DMS153 (cell line): ENCODE measurements at places on chromosomes 4 and X.

DNA sequence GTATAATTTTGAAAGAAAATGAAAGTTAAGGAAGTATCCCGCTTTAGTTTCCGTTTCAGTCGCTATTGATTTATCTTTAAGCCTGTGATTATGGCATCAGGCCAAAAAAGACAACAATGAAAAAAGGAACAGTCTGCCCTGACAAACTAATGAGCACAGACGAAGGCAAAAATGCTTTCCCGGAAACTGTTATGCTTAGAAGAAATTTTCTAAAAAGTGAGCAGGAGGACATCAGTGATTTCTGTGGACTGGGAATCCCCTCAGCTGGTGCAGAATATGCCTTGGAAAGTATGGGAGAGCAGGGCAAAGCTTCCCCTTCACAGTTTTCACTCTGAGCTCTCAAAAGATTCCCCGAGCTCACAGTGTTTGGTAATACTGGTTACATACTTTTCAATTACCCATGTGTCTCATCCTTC is 5.1 kb upstream of the CXCL10 start:
- no peak for DNase-seq

- no peak for DNase-seq
Observed at GRCh38 chr4:105306158-105306781, 159.6 kb downstream of the TET2 start.

GRCh38 chr4:112189754-112190153 is 41.8 kb upstream of the AP1AR start:
- no peak for DNase-seq

- DNase-seq = no peak
Observed at GRCh38 chrX:107686792-107687191, 58.5 kb downstream of the PRPS1 start.

GRCh38 chrX:17521871-17522693 is 147.1 kb downstream of the NHS start:
- DNase-seq = peak; percentile 28

DNA sequence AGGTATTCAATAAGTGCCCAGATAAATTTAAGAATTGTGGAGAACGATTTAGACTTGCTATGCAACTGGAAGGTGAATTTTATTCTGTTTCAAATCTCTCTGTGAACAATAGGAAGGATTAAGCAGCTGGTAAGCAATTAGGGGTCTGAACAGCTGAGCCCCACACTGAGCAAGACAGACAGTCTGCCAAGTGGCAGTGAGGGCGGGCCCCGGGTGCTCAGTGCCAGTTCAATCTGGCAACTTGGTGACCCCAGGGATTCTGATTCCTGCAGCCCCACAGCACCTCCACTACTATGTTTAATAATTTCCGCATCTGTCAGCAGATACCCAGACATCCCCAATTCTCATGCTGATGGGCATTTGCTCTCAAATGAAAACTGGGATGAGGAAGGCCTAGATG is 317.3 kb downstream of the PPP1R2C start:
- no peak for DNase-seq

- peak; percentile 77 for DNase-seq
Observed at GRCh38 chr4:23889814-23890341, at the start of gene PPARGC1A. TSS of gene PPARGC1A (minus strand) at chr4:23890047. CDS start at chr4:23889957, 90 bp downstream.

- DNase-seq = no peak
Observed at GRCh38 chr4:87527431-87528220, 1.6 kb downstream of the SPARCL1 start.

DNA sequence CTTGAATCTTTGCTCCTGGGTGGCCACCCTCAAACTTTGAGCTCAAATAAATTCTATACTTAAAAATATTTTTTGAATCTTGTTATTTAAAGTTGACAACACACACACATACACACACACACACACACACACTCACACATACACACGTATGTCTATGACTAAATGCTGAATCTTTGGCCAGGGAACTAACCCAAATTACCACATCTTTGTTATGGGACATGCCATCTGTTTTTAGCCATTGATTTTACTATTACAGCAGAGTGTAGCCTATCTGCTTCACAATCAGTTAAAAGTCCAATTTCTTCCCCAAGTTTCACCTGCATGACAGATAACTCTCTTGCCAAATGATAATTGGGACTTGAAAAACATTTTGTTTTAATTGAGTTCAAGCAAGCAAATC is 45.0 kb upstream of the USP46 start:
- DNase-seq = no peak

DNA sequence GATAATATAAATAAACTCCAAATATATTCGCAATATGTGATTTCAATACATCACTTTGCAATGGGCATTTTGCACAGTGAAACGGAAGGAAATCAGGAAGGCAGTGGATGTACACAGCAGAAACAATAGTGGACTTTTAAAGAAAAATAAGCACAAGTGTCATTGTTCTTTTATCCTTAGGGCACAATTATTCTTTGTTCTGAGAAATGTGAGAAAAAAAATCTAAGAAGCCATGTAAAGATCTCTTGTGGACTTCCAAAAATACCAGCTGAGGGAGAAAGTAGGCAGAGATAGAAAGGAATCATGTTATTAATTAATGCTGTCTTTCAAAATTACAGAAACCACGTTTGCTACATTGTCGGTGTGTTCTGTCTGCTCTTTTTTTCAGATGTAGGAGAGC is 17.6 kb upstream of the PRRG1 start:
- DNase-seq = no peak

DNA sequence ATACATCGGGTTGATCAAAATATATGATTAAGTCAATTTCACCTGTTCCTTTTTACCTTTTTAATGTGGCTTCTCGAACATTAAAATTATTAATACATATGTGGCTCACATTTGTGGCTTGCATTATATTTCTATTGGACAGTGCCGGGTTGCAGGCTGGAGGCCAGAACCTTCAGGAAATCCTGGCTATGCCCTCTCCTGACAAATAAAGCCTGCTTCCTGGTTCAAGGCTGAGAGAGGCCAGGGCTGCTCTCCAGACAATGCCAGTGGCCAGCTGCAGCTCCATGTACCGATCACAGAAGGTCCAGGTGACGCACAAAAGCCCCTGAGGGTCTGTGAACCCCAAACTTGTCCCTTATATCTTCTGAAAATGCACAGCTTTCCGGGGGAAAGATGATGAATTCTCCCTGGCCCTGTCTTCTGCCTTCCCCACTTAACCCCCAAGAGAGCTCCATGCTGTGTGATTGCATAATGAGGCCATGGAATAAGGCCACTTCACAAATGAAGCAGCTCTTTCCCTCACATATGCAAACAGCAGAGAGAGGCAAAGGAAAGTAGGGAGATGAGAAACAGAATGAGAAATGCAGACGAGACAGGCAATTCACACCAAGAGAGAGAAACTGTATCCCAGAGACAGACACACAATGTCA is 241.2 kb downstream of the BCOR start:
- DNase-seq = peak; percentile 10

DNA sequence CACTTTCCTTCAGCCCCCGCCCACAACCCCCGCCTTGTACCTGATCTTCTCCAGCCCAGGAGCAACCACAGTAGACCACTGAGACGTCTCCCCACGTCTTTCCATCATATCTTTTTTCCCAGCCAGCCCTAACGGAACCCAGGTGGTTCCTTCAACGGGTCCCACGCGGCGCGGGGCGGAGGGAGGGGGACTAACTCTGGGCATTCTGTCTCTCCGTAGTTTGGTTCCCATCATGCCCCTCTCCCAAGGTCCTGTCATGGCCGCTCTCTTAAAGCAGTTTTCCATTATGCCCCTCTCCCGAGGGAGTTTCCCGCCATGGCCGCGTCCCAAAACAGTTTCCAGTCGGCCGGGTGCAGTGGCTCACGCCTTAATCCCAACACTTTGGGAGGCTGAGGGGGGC is 21.5 kb upstream of the TBL1X start:
- DNase-seq = no peak
